IPS DF 6.9 (cell line): ENCODE measurements at places on chromosomes 7 and 10.

DNA sequence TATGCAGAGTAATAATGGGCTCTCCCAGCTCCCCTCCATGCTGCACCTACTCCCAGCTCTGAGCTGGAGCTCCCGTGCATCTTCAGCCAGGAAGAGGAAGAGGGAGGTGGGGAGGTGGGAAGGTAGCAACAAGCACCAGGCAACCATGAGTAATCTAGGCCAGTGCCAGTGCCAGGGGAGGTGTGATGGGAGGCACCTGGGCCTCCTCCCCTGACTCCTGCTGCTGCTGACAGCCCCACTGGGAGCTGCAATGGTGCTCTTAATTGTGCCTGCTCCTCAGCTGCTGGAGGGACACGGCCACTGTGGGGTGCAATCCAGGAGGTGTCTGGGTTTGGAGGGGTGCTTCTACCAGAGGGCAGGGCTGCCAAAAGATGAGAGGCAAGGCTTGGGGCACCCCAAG is 243.0 kb downstream of the PLXNA4 start:
- no peak for DNase-seq

DNA sequence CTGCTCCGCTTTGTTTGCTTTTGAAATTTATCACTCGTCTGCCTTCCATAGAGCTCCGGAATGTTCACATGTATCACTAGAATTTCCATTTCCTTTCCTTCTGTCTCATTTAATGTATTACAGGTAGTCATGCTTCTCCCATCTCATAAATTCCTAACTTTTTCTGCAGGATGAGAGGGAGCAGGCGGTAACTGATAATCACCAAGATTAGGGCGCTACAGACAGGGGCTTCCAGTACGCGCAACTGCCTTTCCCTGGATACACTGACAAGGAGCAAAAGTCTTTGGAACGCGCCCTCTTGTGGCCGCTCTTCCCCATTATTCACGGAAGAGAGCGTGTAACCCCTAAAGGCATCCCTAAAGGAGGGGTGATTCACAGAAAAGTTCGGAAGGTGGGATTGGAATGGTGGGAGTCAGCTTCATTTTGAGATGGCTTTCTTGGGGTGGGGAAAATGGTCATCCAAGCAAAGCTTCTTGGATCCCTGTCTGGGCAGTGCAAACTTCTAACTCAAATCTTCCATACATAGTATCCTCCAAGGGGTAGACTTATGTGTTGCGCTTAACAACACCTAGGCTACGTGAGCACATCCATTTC is 6.5 kb downstream of the INHBA start:
- peak; percentile 85 for DNase-seq

GRCh38 chr10:131021969-131022368 is 289.6 kb downstream of the TCERG1L start:
- DNase-seq = no peak

DNA sequence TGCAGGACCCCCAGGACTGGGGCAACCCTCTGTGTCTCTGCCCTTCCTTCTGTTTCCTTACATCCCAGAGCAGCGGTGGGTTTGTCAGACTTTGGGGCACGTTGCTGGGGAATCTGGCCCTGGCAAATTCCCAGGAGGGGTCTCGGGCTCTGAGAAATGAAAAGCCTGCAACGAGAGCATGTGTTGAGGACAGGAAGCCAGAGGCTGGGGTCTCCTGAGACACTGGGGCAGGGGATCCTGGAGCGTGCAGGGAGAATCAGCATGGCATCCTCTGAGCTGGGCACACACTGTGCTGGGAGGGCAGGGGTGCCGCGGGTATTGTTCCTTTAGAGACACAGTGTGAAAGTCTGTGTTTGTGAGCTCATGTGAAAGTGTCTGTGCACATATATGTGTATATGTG is 279.9 kb upstream of the PPP2R2D start:
- DNase-seq = no peak
